Thoracic aorta (tissue), 2 donors: ENCODE measurements at places on chromosomes 5 and 9.

- DNase-seq: no peak
These were observed 47.7 kb upstream of the RASGRF2 start for GRCh38 chr5:80912479-80912878.

DNA sequence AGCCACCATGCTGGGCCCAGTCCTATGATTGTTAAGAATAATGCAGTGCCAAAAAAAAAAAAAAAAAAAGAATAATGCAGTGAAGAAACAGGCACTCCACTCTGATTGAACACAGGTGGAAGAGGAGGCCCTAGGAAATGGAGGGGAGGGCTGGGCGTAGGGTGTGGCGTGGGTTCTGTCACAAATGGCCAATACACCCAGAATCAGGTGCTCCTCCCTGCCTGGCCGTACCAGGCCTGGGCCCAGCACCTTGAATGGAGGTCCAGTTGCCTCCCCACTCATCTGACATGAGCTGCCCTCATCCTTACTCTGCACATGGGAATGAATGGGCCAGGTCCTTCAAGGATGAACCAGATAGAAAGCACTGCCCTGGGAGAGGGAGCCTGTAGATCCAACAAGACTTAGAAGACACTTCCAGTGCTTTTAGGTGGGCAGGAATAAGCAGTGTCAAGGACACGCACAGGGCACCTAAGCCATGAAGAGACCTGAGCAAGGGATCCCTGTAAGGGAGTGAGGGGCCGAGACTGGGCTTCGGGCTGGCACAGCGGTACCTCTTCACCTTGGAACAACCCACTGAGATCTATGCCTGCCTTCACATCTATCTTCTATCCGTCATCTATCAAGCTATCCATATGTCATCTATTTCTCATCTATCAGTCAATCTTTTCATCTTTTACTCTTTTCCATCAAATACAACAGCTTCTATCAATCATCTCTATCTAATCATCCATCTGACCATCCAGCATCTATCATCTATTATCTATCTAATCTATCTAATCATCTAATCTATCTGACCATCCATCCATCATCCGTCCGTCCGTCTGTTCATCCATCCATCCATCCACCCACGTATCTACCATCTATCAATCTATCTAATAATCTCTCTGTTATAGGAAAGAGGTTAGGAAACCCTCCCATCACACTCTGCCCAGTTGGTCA lies 15.9 kb downstream of the NINJ1 start:
- DNase-seq: no peak

DNA sequence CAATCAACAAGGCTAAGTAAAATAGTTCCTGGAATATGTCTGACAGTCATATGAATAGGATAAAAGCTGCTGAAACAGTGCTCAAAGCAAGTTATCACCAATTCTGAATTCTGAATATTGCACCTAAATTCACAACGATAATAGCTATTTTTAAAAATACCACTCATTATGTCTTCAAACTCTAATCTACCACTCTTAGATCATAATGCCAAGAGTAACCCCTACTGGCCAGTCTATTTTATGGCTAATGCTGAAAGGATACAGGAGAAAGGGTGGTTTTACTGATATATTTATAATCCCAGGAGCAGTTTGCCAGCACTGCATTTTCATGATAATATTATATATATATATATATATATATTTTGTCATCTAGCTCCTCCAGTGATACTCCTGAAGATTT lies 232.8 kb downstream of the PDE4D start:
- no peak for DNase-seq

GRCh38 chr9:133536080-133536479 lies 1.6 kb downstream of the ADAMTSL2 start:
- no peak for DNase-seq

GRCh38 chr9:131366761-131367401 lies 27.0 kb upstream of the PRRC2B start:
- no peak for DNase-seq

- DNase-seq: no peak
These were observed 247.7 kb downstream of the PJA2 start for GRCh38 chr5:109161914-109162683.

DNA sequence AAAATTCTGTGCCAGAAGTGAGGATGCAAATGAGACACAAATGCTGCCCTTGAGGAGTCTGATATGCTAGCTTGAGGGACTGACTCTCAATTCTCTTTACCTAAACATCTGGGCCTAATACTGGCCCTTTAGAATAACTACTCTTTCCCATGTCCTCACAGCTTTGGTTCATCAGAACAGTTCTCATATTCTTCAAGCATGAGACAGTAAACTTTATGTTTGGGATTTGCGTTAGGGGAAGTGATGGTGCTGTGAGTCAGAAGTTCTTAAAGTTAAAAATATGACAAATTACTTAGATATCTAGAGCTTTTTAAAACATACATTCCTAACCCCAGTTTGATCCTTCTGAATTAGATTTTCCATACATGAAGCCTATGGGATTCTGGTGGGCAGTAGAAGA lies 665.0 kb upstream of the RGMB start:
- no peak for DNase-seq

GRCh38 chr5:107849118-107849517 lies 178.4 kb upstream of the EFNA5 start:
- no peak for DNase-seq

- no peak for DNase-seq
These were observed 171.2 kb downstream of the GAPVD1 start for GRCh38 chr9:125432715-125433385.

GRCh38 chr9:22084336-22085035 lies 75.4 kb upstream of the CDKN2B start:
- no peak for DNase-seq

DNA sequence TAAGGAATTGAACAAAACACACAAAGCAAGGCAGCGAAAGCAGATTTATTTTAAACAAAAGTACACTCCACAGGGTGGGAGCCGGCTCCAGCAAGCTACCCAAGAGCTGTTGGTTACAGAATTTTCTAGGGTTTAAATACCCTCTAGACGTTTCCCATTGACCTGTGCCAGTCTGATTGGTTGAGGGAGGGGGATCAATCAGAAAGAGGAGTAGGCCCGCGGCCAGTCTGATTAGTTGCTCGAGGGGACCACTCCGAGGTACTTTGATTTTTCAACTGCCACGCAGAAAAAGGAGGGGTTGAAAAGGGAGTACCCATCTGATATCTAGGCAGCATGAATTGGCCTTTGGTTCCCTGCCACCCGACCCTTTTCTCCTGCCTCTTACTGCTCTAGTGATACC lies 998 bp downstream of the SRP19 start:
- no peak for DNase-seq

GRCh38 chr9:121550569-121551512 lies 51.2 kb upstream of the GGTA1 start:
- peak; percentile 47 for DNase-seq

GRCh38 chr5:76341651-76342334 lies 61.3 kb upstream of the IQGAP2 start:
- no peak for DNase-seq

GRCh38 chr5:179621551-179622214 lies 1.8 kb downstream of the HNRNPH1 start:
- DNase-seq: no peak

DNA sequence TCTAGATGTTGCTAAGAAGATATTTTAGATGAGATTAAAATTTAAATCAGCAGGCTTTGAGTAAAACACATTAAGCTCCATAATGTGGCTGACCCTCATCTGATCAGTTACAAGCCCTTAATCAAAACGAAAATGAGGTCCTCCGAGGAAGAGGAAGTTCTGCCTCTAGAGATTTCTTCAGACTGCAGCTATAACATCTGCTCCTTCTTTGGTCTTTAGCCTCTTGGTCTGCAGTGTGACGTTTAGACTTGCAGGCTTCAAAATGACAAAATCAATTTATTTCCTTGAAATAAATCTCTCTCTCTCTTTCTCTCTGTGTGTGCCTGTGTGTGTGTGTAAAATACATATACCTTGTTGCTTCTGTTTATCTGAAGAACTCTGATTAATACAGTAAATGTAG lies 1429.8 kb upstream of the CDH9 start:
- no peak for DNase-seq

GRCh38 chr9:21047281-21047691 lies 15.8 kb upstream of the HACD4 start:
- no peak for DNase-seq

DNA sequence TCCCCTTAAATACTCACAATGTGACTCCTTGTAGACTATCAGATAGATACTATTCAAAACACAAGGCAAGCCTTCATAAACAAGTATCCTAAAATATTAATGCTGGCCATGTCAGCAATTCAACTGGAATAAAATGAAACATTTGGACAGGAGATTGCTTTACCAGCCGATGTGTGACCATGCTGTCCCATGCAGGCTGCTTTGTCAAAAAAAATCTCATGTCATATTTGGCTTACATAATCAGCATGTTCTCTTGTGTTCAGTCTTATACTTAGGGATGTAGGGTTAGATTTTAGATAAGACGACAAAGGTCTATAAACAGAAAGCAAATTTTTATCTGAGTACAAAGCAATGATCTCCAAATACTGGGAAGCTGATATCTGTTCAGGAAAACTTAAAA lies 108.5 kb downstream of the NR6A1 start:
- no peak for DNase-seq

- no peak for DNase-seq
These were observed 540.1 kb downstream of the EBF1 start for GRCh38 chr5:158559643-158560042.

GRCh38 chr9:100534401-100534800 lies 43.5 kb upstream of the CAVIN4 start:
- no peak for DNase-seq
